ENCODE measurements at places on chromosomes 5 and 9.

- DNase-seq: no peak
These were observed 519 bp downstream of the EXOC3 start for GRCh38 chr5:443239-444151.

DNA sequence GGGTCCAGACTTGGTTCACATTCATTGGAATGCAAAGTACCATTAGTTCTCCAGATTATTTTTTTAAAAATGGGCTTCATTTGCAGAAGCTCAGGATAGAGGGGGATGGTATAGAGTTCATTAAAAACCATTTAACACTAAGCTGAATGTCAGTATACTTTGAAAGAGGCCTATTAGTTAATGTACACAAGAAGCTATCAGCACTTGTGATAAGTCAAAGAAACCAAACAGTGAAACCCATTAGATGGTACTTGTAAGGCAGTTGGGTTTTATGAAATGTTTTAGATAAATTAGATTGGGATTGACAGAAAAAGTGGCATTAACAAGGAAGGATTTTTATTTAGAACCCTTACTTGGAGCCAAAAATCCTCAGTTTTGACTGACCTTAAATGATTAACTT lies 229.2 kb upstream of the MPDZ start:
- no peak for DNase-seq

DNA sequence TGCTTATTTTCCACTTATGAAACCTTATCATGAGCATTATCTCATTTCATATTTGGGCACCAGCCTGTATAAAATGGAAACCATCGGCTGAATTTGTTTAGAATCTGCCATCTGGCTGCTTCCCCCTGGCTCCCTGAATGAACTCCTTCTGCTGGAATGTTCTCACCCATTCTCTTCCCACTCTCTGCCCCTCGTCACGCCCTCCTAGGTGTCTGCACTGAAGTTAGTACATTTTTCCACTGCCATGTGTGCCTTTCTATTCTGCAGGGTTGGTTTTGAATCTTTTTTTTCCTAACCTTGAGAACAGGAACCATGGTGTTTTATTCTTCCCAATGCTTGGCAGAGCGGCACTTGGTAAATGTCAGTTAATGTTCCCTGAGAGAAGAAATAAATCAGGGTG lies 359.7 kb downstream of the MLLT3 start:
- no peak for DNase-seq

GRCh38 chr5:79181419-79182022 lies 54.4 kb upstream of the JMY start:
- DNase-seq: no peak

GRCh38 chr9:89788434-89788833 lies 183.6 kb downstream of the GADD45G start:
- no peak for DNase-seq

DNA sequence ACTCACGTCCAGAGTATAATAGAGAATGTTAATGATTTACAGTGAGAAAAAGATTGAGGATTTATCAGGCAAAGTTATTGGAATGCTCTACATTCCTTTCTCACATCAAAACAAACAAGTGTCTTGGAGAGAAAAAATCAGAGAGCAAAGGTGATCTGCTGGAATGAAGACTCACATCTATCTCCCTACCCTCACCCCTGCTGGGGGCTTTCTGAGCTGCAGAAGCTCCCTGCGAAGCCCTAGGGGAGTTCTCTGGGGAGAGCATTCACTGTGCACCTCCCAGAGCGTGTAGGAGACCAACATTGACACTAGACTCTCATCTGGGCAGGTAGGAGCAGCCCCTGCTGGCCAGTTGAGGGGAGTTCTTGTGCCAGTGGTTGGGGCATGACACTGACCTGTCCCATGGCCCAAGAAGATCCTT lies 76.6 kb upstream of the ADAMTS16 start:
- DNase-seq: no peak

DNA sequence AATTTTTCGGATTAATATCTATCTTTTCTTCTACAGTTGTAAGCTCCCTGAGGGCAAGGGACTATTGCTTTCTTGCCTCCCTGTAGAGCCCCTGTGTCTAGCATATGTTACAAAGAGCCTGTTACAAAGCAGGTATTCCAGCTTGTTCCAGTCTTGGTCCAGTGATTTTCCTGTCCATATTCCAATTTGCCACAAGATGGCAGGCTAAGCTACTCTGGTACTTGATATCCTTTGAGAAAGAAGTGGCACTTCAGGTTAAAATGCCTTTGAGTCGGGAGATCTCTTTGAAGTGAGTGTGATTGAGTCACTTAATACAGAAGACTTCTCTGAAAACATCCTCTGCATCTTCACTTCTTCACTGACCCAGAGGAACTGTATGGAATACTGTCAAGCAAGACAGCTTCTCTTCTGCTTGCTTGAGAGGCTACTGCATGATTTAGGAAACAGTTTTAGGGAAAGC lies 24.5 kb downstream of the CAVIN4 start:
- peak; percentile 21 for DNase-seq

DNA sequence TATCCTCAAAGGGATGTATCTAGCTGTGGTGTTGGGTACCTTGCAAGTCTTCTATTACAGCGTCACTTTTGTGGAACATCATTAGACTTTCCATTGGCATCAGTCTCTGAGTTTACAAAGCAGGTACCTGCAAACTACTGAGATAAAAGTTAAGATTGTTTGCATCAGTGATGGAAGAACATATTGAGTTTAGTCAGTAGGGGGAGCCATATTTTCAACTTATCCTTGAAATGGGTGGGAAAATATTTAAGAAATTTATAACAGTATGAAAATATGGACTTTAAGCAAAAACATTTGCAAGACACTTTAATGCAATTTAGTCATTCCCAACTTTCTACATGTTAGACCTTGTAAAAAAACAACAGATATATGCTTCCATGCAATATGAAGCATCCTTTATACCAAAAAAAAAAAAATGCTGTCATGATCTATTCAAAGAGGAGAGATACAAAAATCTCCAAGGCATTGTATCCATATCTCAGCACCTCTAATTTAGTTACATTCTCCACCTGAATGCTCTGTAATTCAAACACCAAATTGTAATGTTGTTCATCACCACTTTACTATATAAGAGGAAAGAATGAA lies 98.6 kb upstream of the ADAMTS19 start:
- peak; percentile 13 for DNase-seq

GRCh38 chr9:87469793-87470465 lies 27.7 kb upstream of the DAPK1 start:
- DNase-seq: no peak

DNA sequence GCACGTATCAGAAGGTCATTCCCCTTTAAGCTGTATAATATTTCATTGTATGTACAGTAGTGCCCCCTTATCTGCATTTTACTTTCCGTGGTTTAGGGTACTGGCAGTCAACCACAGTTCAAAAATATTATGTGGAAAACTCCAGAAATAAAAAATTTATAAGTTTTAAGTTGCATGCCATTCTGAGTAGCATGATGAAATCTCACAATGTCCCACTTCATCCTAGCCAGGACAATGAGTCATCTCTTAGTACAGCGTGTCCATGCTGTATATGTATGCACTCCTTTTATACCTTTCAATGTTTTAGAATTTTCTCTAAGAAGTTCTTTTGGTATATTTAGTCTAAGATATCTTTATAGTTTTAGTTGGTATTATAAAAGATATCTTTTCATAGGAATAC lies 115.0 kb upstream of the HAND1 start:
- DNase-seq: no peak

GRCh38 chr5:21802869-21803490 lies 1050.2 kb downstream of the CDH12 start:
- DNase-seq: peak; percentile 28

DNA sequence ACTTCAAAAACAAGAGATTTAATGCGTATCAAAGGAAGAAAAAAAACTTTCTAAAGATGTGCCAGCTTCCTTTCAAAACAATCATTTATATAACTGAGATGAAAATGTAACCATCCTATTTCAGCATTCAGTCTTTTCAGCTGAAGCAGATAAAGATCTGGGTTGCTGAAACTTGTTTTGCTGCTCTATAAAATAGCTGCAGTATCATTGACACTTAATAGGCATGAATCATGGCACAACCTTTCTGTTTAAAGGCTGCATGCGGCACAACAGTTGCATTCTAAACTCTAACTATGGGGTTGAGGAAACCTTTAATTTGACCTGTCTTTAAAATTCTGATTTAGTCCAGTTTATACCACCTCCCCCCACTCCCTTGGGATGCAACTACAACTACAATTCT lies 196.7 kb downstream of the MPDZ start:
- no peak for DNase-seq

DNA sequence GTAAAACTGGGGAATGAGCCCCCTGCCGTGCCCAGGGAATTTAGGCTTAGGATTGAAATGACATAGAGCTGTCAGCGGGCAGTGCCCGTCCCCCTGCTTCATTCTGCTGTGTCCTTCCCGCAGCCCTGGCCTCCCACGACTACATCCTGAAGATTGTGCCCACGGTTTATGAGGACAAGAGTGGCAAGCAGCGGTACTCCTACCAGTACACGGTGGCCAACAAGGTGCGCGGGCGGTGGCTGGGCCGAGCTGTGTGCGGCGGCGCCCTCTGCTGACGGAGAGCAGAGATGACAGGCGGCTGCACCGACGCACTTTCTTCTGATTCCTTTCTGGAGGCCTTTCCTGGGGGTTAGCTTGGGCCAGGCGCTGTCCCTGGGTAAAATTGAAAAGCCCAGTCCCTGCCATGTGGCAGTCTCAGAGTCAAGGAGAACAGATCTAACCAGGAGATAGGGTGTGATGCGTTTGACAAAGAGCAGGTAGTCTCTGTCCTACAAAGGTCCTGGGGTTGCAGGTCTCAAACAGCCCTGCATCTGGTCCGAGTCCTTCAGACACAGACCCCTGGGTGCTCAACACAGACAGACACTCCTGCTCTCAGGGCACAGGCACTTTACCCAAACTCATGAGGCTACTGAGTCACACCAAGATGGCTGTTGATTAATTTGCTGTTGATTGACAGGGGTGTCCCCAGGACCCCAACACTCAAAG lies 26.8 kb upstream of the RPL26L1 start:
- DNase-seq: peak; percentile 21

- DNase-seq: peak; percentile 10
These were observed 50.1 kb upstream of the POU5F2 start for GRCh38 chr5:93791518-93791972.

GRCh38 chr9:2817999-2818803 lies 25.7 kb downstream of the PUM3 start:
- DNase-seq: no peak

- DNase-seq: no peak
These were observed 6.8 kb downstream of the RPS14 start for GRCh38 chr5:150442699-150443080.

- DNase-seq: no peak
These were observed 22.8 kb upstream of the MARCHF6 start for GRCh38 chr5:10330511-10331230.

- no peak for DNase-seq
These were observed 152.8 kb upstream of the IER5L start for GRCh38 chr9:129330711-129331492.

DNA sequence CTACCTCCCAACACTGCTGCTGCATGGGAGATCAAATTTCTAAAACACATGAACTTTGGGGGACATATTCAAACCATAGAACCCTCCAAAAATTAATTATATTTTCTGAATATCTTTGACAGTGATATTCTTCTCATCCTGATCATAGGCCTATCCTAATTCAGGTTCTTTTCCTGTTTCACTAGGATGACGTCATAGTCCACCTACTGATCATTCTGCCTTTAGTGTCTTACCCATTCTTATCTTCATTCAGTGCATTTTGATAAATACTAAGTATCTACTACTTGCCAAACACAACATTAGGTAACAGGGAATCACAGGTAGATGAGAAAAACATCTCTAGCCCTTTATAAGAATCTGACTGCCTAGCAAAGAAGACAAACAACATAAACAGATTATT lies 179.1 kb upstream of the PRLR start:
- DNase-seq: no peak

- no peak for DNase-seq
These were observed 34.3 kb upstream of the FRMD3 start for GRCh38 chr9:83572524-83572923.

- no peak for DNase-seq
These were observed 29.8 kb downstream of the TERT start for GRCh38 chr5:1265026-1265425.

DNA sequence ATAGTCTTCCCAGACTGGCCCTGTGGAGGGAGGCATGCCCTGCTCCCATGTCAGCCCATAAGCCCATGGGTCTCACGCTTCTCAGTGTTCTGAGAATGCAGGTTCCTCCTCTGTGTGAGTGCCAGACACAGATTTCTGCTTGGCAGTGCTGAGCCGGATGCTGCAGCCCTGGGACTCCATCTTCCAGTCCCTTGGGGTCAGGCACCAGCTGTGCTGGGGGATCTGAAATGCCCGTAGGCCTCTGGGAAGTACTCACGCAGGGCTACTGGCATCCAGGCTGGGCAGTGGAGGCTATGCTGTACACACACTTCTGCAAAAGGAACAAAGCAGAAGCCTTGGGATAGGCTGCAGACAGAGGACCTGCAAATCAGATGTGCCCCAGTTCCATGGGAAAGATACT lies 1944.6 kb downstream of the EFNA5 start:
- DNase-seq: no peak

GRCh38 chr5:41834506-41834905 lies 35.7 kb downstream of the OXCT1 start:
- DNase-seq: no peak

- no peak for DNase-seq
These were observed 48.0 kb downstream of the CAMK2A start for GRCh38 chr5:150241298-150242160.

- no peak for DNase-seq
These were observed 90.4 kb downstream of the MVB12B start for GRCh38 chr9:126417043-126417442.

- no peak for DNase-seq
These were observed 1.0 kb downstream of the CLIC3 start for GRCh38 chr9:136995362-136995761.

GRCh38 chr5:179959641-179960040 lies 51.9 kb upstream of the TBC1D9B start:
- DNase-seq: no peak

- no peak for DNase-seq
These were observed 320.1 kb downstream of the MTRR start for GRCh38 chr5:8188874-8189565.

GRCh38 chr5:123719004-123719403 lies 207.0 kb downstream of the CSNK1G3 start:
- no peak for DNase-seq

GRCh38 chr5:41414598-41414997 lies 95.8 kb downstream of the PLCXD3 start:
- DNase-seq: no peak

GRCh38 chr5:6715271-6715670 lies 2.0 kb downstream of the TENT4A start:
- no peak for DNase-seq

- DNase-seq: no peak
These were observed 137.4 kb upstream of the OTULINL start for GRCh38 chr5:14444161-14444560.

DNA sequence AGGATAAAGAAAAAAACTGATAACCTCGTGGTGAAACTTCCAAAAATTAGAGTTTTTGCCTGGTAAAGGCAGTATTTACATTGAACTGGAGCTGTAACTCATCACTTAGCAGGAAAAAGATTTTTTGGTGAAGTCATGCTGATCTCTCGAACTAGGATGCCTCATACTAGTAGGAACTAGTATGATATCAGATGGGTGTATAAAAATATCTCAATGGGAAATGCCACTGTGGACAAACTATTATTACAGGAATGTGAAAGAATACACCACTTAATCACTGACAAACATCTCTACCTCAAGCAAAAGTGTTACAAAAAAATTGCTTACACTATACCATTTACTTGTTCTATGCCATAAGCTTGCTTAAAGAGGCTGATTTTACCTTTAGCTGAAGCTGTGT lies 28.4 kb downstream of the RFX3 start:
- DNase-seq: no peak

- peak; percentile 57 for DNase-seq
These were observed 89.8 kb downstream of the SLC1A3 start for GRCh38 chr5:36696059-36696673.

Data from AML-193 (cell line).